Left renal pelvis (tissue), 4 donors: ENCODE measurements at places on chromosomes 16 and 17.

DNA sequence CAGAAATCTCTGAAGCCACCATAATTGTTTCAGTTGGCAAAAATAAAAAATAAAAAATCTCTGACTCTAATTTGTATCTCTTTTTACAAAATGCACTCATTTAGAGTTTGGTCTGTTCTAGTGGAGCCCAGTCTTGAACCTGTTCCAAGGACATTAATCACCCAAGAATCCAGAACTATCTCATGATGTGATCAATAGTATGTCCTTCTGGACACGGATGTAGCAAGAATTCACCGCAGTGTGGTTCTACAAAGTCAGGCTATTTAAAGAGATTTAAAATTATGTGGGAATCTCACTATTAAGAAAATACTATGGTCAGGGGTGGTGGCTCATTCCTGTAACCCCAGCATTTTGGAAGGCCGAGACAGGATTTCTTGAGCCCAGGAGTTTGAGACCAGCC is 21.8 kb upstream of the ANKFN1 start:
- no peak for DNase-seq

GRCh38 chr17:50129728-50130558 is at the start of gene SAMD14:
SAMD14 (minus strand) TSS chr17:50130160; CDS start chr17:50124959, 5,201 bp downstream.
- DNase-seq = no peak

DNA sequence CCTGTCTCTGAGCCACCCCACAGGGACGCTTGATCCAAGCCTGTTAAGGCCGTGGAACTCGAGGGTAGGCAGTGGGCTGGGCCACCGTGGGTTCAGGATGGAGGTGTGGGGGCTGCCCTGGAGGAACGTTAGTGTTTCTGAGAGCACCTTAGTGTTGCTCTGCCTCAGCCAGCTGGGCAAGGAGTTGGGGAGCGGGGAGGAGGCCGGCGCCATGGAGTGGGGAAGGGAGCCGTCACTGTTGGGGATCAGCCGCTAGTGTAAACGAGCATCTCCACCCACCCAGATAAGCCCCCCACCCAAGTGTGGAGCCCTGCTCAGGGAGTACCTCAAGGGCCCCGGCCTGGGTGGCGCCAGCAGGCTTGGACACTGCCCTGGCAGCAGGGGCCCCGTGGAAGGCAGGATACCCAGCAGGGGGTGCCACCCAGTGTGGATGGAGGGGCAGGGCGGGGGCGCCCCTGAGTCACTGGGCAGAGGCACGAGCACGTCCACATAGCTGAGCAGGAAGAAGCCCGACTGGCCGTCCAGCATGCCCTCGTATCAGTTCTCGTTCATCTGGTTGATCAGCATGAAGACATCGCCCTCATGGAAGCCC is 98.6 kb downstream of the KPNA2 start:
- DNase-seq = no peak

- no peak for DNase-seq
Observed at GRCh38 chr17:34474706-34475105, 104.7 kb upstream of the TMEM132E start.

- no peak for DNase-seq
Observed at GRCh38 chr17:18371455-18371854, 6.1 kb upstream of the EVPLL start.

GRCh38 chr16:55042556-55043432 is 112.1 kb downstream of the IRX5 start:
- DNase-seq = no peak

DNA sequence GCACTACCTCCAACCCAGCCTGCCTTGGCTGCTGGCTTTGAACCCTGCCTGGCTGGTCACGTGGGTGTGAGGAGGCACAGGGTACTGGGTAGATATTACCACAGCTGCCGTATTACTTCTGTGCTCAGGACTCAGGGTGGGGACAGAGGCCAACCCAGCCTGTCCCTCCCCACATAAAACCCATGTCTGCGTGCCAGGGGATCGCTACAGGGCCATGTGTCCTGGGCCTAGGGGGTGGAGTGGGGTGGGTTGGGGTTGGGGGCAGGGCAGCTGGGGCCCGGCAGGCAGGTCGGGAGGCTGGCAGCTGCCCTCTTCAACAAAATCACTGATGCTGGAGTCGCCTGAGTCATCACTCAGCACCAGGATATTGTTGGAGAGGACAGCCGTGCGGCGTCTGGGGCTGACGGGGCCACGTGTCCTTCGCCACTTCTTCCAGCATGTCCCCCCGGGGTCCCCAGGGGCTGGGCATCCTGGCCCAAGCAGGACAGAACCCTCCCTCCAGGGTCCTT is 39.7 kb upstream of the PVALEF start:
- no peak for DNase-seq

GRCh38 chr17:59347975-59348391 is 16.5 kb downstream of the YPEL2 start:
- no peak for DNase-seq

- no peak for DNase-seq
Observed at GRCh38 chr16:54072237-54072636, 214.3 kb downstream of the IRX3 start.

GRCh38 chr17:75380750-75381149 is 24.7 kb downstream of the GRB2 start:
- no peak for DNase-seq

GRCh38 chr17:20189302-20189701 is 180.1 kb downstream of the SPECC1 start:
- DNase-seq = no peak

DNA sequence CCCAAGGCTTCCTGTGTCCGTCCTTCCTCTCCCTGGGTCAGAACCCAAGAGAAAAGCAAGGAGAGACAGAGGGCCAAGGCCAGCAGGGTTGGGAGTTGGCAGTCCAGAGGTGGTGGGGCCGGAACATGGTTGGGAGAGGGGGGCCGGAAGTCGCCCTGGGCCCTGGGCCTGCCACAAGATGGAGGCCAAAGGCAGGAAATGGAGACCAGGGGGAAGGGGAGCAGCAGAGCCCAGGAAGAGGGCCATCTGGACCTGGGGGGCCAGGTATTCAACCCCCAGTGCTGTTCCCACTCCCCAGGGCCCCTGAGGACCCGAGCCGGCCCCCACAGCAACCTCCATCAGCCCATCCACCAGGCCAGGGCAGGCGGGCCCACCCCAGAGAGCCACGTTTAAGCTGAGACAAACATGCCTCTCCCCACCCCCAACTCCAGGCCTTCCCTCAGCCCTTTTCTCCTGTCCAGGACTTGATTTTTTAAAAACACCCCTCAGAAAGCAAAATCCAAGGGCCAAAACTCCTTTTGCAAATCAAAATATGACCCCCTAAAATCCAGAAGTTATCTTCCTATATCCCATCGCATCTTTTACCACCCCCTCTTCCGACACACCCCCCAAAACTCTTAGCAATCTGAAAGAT is 4.4 kb upstream of the BCL6B start:
- DNase-seq = no peak

DNA sequence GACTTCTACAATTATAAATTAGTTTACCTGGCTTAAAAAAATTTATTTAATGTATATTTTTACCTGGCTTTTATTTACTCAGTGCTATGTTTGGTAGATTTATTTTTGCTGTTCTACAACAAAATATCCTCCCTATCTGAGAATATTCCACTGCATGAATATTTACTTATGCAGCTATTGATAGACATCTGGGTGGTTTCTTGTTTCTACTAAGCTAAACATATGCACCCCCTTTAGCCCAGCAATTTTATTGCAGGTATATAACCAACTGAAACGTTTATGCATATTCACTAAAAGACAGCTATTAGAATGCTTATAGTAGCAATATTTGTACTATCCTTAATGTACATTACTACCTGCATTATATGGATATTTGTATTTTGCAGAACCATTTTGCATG is 187.7 kb upstream of the CPHXL start:
- DNase-seq = no peak
